Activated naive CD4-positive, alpha-beta T cell treated with anti-CD3 and anti-CD28 coated beads, Interleukin-2, amount 50 U/mL, for 72 hours (primary cell): ENCODE measurements at places on chromosomes 11 and 22.

DNA sequence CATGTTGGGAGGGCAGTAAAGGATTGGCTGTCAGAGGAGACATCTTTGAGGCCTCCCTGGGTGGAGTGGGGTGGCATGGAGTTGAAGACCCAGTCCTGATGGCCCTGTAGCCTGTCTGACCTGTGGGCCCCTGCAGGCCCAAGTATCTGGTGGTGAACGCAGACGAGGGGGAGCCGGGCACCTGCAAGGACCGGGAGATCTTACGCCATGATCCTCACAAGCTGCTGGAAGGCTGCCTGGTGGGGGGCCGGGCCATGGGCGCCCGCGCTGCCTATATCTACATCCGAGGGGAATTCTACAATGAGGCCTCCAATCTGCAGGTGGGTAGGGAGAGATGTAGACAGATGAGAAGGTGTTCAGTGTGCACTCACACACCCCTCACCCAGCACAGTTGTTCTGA, 2.6 kb downstream of the NDUFV1 start:
- no peak for DNase-seq

GRCh38 chr11:5992150-5992549, 5.4 kb upstream of the OR52L1 start:
- DNase-seq, result no peak

DNA sequence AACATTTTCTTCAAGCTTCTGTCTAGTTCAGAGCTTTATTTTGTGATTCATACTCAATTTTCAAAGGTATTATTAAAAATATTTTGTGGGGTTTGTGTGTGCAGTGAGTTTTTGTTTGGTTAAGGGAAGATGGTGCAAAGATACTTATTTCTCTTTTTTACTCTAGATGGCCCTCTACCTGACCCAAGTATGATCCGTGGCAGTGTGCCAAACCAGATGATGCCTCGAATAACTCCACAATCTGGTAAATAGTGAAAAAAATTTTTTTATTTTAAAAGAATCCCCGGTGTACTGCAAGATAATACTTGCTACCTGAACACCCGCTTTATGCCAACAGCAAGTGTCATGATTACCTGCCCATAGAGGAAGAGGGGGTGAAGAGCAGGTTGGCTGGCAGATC, 54.2 kb downstream of the EP300 start:
- no peak for DNase-seq

- no peak for DNase-seq
Observed at GRCh38 chr11:16924462-16924825, 89.8 kb downstream of the PLEKHA7 start.

GRCh38 chr11:101909087-101909486, 5.7 kb upstream of the CEP126 start:
- no peak for DNase-seq
